ENCODE measurements at places on chromosomes 7 and 10.

GRCh38 chr7:157560710-157561522, 224.1 kb downstream of the DNAJB6 start:
- no peak for DNase-seq

DNA sequence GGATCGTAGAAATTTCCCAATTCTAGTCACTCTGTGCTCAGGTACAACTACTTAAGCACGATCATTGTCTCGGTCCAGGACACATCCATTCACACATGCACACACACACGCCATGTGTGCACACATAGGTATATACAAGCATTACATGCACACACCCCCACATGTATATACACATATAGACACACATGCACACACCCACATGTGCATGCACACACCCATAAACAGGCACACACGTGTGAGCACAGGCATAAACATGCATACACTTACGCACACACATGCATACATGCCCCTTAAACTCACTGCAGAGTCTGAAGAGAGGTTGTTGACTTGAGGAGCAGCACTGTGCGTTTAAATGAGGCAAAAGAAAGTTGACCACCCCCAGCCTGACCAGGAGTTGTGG, 32.5 kb upstream of the INSIG1 start:
- DNase-seq, result no peak

DNA sequence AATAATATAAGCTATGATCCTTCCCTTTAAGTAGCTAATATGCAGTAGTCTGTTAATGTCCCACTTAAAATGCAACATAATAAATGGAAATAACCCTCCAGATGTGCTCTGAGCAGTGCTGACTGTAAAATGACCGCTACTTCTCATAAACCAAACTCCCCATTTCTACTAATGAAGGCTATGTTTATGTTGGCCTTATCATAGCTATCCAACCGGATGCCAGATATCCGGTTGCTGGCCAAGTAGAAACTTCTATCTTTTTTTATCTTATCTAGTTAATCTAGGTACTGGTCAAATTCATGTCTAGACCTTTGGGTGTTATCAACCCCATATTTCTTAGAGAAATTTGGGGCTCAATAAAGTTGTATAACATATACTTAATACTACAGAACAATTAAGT, 56.6 kb downstream of the CHRM2 start:
- DNase-seq, result no peak

DNA sequence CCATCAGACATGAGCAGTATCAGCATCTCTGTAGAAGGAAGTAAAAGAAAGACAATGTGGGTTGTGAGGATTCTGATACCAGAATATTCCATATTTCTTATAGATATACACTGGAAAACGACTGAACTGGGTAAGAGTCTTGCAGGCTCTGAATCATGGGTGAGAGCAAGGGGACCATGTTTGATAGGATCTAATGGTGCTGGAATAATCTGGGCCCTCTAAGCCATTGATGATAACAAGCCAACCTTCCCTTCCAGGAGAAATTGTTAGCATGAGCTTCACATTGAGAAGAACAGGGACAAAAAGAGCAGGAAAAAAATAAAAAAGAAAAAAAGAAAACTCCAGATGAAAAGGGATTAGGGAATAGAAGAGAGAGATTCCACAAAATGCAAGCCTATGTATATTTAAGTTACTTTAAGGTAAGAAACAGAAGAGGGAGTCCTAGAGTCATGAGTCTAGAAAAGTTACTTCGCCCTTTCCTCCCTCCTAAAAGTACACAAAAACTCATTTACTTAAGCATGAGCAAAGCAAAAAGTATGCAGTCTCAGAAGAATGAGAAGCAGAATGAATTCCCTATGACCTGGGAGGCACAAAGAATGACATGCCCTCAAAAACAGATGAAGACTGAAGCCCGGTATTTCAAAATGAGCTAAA, 181.9 kb downstream of the TMEM26 start:
- peak; percentile 89 for DNase-seq

DNA sequence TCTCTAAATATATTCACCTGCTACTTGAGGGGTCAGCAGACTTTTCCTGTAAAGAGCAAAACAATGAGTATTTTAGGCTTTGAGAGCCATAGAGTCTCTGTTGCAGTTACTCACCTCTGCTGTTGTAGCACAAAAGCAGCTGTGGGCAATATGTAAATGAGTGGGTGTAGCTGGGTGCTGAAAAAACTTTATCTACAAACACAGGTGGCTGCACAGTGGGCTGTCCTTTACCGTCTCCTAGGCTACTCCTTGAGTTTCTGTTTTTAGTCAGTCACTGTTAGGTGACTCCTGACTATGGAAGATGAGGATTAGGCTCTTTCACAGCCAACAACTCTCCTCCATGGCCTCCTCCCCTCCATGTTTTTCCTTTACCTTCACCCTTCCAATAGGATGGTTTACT, 286.1 kb upstream of the C7orf33 start:
- peak; percentile 25 for DNase-seq

GRCh38 chr7:153590136-153590535, 462.1 kb upstream of the DPP6 start:
- no peak for DNase-seq

DNA sequence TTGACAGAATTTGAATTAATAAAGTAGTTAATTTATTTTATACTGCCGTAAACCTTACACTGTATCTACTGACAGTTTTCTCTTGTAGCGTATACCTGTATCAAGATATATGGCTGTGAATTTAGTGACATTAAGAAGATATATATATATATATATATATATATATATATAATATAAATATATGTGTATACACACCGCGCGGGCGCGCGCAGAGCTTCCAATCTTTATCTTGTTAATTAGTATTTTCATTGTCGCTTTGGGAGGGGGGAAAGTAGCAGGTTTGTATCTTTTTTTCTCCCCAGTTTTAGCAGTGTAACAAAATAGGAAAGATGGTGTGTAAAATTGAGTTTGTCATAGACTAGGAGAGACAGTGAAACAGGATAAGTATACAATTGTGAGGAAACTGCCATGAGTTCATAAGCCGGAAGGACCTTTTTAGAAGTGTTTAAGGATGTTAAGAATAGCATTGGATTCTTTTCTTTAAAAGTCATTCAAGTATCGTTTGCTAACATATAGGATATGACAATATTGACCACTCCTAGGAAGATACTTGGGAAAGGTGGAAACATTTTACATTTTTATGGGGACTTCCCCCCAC, 2.0 kb downstream of the PLEKHA1 start:
- DNase-seq, result peak; percentile 34

- DNase-seq, result no peak
Observed at GRCh38 chr7:45366475-45366874, 207.7 kb upstream of the ADCY1 start.

DNA sequence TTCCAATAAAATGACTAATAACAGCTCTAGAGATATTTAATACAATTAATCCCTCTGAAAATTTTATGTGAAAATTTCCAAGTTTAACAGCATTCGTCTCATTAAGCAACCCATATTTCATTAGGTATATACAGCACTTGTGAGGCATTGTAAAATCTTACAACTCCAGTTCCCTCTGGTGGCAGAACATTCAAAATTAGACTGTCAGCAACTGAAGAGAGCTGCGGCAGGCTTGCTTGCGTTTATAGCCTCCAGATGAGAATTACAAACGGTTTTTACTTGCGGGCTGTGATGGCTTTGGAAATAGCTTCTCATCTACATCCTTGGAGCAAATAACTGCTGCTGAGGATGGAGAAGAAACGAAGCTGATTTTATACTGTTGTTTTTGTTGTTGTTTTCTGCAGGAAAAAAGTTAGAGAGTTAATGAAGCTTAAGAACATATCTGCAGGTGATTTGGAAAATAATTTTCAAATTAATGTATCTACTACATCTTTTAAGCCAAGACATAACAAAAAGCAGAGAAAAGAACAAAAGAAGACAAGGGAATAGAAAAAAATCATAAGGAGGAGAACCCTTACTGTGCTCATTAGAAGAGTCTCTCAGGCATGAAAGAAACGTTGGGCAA, 171.3 kb downstream of the MAGI2 start:
- peak; percentile 76 for DNase-seq

DNA sequence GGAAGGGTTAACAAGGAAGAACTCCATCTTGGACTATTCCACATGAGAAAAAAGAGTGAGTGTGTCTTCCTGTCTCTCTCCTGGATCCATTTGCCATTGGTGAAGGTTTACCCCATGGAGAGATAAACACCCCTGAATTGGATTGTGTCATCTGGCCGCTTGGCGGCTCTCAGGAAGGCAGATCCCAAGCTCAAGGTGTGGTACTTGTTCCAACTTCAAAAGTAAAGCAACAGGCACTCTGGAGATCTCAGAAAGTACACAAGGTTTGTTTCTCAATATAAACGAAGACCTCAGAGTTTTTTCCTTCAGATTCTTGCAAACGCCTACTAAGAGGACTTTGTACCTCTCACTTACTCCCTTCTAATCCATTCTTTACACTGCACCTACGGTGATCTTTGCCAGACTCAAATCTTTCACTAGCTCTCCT, 116.7 kb downstream of the REEP3 start:
- no peak for DNase-seq

DNA sequence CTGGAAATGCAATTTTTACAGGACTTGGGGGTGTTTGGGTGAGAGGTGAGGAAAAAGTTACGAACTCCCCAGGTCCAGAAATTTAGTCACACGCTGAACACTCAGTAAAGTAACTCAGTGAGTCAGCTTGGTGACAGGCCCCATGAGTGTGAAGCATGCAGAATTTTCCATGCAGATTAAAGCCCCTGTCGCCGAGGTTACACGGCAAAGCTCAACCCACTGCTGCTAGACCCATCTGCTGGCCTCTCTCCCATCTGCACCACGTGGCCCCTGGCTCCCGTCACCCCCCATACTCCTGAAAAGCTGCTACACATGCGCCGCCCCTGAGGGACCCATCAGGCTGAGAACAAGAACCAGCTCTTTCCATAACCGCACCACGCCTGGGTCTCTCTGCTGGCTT, 7.0 kb upstream of the MMP21 start:
- DNase-seq, result no peak

- peak; percentile 71 for DNase-seq
Observed at GRCh38 chr10:120741396-120741795, 109.8 kb upstream of the WDR11 start.

DNA sequence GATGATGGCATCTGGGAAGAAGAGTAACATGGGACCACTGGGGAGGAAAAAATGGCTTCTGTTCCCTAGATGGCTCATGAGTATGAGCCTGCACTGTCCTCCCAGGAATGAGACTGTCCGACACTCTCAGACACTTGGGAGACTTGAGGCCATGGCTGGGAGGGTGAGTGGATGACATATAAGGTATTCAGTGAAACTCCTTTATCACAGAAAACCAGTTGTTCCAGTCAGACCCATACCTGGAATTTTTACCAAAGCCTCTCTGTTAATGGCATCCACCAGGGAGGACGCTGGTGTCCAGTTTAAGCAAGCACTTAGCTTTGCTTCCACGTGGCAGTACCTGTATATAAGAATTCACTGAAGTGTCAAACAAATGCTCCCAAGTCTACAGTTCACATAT, 116.7 kb upstream of the C10orf90 start:
- DNase-seq, result no peak

GRCh38 chr7:55189878-55190436, 171.1 kb downstream of the EGFR start:
- DNase-seq, result no peak

- no peak for DNase-seq
Observed at GRCh38 chr7:23335621-23336020, 36.5 kb downstream of the MALSU1 start.

DNA sequence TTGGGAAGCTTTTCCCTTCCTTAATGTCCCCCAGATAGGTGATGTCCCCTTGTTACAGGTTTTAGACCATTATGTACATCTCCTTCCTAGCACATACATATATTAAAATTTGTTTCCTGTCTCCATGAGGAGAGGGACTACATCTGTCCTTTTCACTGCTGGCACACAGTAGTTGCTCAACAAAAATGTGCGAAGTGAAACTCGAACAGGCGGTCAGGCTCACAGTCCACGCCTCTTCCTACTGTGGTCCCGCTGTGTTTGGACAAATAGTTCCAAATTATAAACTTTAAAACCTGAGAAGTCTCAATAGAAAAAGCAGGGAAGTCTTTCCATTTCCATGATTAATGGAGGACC, 1.2 kb upstream of the HHEX start:
- DNase-seq, result no peak

DNA sequence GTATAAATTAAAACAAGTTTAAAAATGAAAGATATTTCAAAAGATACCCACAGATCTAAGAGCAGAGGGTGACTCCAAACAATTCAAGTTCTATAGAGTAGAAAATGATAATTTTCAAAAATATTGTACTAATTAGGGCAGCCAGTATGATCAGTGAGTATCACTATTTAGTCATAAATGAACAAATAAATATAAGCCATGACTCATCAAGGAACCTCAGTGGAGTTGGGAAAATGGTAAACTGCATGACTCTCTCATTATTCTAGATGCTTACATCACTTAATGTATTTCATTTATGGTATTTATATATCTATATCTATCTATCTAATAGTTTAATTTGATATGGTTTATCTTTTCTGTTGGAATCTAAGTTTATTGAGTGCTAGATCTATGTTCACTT, 94.3 kb downstream of the THSD7A start:
- peak; percentile 88 for DNase-seq

DNA sequence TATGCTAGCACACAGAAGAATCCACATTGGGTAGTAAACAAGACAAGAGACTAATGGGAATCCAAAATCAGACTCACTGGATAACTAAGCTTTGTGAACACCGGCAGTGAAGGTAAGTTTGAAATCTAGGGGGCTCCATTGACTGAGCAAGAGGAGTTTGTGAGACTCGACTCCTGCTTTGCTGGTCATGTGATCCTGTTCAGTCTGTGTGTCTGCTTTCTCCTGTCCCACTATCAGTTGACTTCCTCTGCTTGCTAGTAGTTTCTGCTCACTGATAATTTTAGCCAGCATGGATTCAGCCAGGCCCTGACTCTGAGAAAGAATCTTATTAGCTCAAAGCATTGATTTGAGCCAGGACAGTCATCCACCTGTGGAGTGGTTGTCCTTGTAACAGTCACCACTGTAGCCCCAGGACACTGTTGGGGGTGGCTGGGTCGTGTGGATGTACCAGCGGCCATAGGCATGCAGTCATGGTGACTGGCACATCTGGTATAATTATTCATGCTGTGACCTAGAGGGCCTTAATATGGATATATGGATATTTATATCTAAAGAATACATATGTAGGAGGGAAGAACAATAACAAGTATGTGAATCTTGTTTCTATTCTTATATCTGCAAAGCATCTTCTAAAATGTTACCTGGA, 44.4 kb downstream of the DNAH11 start:
- no peak for DNase-seq

All from bronchial epithelial cell (primary cell).